ENCODE measurements at places on chromosomes 7 and 10. TPM values are rescaled to one million over a fixed set of nuclear protein-coding genes. Genes with fewer than 3 reads are reported as not detected.

- DNase-seq: no peak
Measured at GRCh38 chr10:58593008-58593407, 80.3 kb downstream of the BICC1 start.

DNA sequence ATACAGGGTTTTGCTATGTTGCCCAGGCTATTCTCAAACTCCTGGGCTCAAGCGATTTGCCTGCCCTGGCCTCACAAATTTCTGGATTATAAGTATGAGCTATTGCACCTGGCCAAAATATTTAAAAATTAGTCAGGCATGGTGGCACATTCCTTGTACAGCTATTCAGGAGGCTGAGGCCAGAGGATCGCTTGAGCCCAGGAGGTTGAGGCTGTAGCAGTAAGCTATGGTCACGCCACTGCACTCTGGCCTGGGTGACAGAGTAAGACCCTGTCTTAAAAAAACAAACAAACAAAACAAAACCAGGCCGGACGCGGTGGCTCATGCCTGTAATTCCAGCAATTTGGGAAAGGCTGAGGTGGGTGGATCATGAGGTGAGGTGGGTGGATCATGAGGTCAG lies 14.5 kb upstream of the SIRT1 start:
- DNase-seq: no peak

- no peak for DNase-seq
Measured at GRCh38 chr10:14810969-14811953, 26.6 kb downstream of the CDNF start.

The ADAP1 gene
- total RNA-seq: 102 TPM

The FOXI2 gene
- total RNA-seq: not detected

DNA sequence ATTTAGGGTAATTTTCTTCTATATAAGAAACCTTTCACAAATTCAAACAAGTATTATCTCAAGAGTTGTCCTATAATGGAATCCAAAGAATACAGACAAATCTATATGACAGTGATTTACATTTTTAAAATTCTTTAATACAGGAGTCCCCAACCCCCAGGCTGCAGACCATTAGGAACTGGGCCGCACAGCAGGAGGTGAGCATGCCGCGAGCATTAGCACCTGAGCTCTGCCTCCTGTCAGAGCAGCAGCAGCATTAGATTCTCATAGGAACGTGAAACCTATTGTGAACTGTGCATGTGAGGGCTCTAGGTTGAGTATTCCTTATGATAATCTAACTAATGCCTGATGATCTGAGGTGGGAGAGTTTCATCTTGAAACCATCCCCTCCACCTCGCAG lies 37.7 kb downstream of the SNX13 start:
- no peak for DNase-seq

The GHITM gene
- total RNA-seq: 165 TPM

The ADRB1 gene
- 3.1 TPM for total RNA-seq

GRCh38 chr7:134851141-134851540 lies 71.7 kb downstream of the CALD1 start:
- DNase-seq: no peak

- DNase-seq: no peak
Measured at GRCh38 chr7:40715053-40715430, 580.2 kb downstream of the SUGCT start.

GRCh38 chr10:8085251-8085650 lies 30.8 kb downstream of the GATA3 start:
- DNase-seq: no peak

The ANKRD61 gene
- not detected for total RNA-seq

The HMX3 gene
- 3.4 TPM for total RNA-seq

The NME8 gene
- 1.7 TPM for total RNA-seq

GRCh38 chr10:44809647-44810046 lies 101.5 kb upstream of the TMEM72 start:
- DNase-seq: no peak

- DNase-seq: no peak
Measured at GRCh38 chr7:127932496-127932895, 98.7 kb downstream of the LRRC4 start.

- no peak for DNase-seq
Measured at GRCh38 chr7:11207565-11207964, 233.9 kb downstream of the PHF14 start.

The CTAGE4 gene
- total RNA-seq: 20.6 TPM

The CPN1 gene
- not detected for total RNA-seq

DNA sequence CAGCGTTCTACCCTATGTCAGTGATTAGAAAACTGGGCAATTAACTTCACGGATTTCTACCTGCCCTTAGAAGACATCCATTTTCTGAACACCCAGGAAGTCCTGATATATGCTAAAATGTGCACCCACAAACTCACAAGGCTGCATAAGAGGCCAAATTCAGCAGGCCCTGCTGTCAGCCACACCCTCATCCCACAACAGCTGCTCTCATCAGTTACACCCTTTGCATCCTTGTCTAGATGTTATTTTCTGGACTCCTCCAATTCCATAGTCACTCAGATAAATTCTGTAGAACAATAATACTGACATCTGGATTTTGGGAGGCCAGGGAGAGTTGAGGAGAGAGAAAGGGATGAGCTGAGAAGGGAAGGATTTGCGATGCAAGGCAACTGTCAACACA lies 208.9 kb downstream of the TAX1BP1 start:
- DNase-seq: no peak

DNA sequence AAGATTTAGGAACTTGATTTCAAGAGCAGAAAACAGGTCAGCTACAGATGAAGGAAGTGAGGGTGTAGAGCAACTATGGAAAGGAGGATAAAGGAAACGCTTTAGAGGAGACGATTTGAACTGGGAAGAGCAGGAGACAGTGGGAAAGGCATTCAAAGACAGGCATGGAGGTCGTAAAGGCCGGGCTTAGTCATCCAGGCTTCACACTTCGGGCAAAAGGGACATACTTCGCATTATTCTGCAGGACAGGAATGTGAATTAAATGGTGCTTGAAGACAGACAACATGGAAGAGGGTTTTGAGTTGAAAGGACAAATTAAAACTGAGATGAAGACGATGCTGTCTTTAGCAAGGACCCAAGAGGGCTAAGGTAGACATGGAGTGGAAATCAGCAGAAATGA lies 8.1 kb downstream of the FAM171A1 start:
- no peak for DNase-seq

DNA sequence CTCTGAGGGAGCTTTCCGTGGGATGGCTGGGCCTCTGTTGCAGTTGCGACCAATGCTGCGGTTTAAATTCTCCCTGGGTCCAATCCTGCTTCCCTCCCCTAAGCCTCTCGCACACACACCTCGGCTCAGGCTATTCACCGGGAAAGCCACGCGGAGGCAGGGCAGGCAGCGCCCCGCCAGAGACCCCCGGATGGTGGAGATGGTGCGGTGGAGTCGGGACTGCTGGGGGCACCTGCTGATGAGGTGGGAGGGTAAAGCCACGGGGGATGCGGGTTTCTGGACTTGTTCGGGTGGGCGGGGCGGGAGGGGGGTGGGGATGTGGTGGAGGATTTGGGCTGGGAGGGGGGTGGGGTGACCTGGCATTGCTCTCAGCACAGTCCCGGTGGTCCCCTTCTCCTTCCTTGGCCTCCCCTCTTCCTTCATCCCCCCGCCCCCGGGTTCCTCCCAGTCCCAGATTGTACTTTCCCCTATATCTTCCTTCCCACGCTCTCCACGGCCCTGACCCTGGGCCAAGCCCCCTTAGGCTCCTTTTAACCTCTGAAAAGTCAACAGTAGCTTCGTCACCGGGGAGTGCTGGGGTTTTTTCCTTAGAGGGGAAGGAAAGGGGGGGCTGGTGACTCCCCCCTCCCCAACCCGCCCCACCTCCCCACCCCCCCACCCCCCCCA lies 16.4 kb downstream of the UNCX start:
- no peak for DNase-seq

DNA sequence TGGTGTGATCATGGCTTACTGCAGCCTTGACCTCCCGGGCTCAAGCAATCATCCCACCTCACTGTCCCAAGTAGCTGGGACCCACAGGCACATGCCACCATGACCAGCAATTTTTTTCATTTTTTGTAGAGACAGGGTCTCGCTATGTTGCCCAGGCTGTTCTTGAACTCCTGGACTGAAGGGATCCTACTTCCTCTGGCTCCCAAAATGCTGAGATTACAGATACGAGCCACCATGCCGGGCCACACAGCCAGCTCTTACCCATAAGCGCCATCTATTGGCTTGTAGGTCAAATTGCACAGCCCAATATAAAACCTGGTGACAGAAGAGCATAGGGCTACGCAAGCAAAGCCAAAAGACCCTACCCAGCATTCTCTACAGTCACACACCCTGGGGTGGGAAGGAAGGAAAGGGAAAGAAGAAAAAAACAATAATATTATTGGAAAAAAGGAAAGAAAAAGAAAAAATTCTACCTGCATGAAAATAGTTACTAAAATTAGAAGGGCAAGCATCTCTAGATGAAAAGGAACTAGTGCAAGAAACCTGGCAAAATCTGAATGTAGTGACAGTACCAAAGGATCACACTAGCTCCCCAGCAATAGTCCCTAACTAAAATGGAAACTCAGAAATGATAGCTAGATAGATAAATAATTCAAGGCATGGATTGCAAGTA lies 29.4 kb upstream of the AMPH start:
- DNase-seq: no peak

DNA sequence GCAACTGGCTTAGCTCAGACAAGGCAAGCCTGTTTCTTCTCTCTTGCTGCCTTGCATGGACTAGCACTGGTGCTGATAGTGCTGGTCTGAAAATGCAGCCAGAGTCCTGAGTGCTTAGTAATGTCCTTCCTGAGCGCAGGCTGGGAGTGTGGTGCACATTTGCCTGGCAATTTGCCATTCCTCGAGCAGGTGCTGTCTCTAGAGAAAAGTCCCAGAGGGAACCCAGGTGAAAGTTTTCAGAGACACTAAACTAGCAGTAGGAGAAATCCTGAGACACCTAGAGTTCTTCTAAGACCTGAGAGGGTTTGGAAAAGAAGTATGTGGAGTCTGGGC lies 1.9 kb downstream of the SFTPD start:
- no peak for DNase-seq

The C10orf62 gene
- not detected for total RNA-seq

The WNT8B gene
- total RNA-seq: not detected

DNA sequence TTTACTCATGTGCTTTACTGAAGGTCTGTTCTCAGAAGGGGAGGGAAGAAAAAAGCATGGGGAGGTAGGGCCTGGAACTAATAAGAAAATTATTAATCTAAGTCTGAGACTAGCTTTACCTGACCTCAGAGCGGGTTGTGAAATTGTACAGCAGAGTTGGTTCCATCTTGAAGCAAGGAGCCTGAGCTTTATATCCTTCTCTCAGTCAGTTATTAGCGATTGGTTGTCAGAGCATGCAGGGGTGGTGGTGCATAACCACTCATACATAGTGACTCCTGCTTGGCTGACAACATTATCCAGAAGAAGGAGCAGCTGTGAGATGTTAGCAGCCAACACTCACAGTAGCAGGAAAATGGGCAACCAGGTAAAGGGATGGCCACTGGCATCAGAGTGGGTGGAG lies 976.3 kb upstream of the LRRTM3 start:
- no peak for DNase-seq

DNA sequence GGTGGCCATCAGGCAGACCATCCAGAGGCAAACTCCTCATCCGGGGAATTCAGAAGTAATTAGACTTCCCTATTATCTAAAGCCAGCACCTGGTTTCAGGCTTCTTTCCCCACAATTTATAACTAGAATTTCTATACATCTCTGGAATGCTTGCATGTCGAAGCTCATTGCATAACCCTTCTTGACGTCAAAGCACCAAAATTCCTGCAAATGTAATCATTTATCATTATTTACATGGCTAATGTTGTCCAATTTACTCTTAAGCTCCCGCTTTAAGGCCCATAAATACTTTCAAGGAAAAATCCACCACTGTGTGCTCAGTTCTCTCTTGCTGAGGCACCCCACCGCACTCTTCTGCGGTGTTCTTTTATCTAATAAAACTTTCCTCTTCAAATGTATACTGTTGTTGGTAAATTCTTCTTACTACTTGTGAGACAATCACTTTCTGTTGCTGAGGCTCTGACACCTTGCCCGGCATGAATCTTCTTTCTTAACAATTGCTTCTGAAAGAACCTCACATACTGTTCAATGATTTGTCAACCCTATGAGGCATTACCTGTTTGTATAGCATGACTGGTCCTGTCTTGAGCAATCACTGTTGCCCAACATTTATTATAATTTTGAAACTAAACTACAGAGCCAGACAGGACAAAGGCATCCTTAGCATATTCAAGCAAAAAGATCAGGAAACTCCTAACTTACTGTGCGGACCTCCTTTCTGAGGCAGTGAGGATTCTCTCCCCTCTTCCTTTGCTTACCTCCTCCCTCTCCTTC lies 17.4 kb upstream of the GPR141 start:
- DNase-seq: no peak

The HOXA2 gene
- 24.8 TPM for total RNA-seq

The HYAL4 gene
- total RNA-seq: 0.53 TPM

GRCh38 chr7:159141167-159141566 lies 3.5 kb downstream of the VIPR2 start:
- no peak for DNase-seq

- no peak for DNase-seq
Measured at GRCh38 chr7:139431010-139431409, 52.5 kb downstream of the KLRG2 start.

The PALD1 gene
- 3.8 TPM for total RNA-seq

GRCh38 chr7:74044366-74045350 lies 16.7 kb downstream of the ELN start:
- no peak for DNase-seq

The LFNG gene
- 42.5 TPM for total RNA-seq

DNA sequence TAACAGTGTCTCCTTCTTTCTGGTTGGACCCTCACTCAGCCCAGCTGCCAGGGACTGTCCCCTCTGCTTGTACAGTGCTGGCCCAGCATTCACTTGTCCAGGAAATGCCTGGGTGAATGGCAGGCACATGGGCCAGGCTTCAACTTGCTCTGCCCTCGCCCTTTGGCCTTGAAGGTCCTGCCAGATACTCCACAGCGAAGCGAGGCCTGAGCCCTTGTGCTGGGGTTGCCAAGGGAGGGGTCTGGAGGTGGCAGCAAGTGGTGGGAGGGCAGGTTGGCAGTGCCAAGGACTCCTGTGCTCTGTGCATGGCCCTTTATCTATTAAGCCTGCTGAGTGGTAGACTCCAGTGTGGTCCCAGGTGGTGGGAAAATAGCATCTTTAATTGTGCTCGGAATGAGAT lies 75.7 kb downstream of the CDH23 start:
- no peak for DNase-seq

DNA sequence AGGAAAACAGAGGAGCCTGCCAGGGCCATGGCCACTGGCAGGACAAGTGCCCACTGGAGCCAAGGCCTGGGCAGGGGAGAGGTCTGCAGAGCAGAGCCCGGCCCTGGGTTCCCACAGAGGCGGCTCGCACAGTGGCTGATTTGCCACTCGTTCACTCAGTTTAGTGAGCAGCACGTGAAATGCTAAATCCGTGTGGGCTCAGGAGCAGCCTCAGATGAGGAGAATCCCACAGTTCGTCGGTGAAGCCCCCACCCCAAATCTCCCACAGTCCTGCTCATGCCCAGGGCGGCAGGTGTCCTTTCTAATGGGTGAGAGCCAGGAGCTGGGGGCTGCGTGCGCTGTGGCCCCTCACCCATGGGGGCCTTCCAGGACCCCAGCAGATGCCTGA lies 107.7 kb upstream of the FAM20C start:
- no peak for DNase-seq

The ADCY1 gene
- 0.19 TPM for total RNA-seq

DNA sequence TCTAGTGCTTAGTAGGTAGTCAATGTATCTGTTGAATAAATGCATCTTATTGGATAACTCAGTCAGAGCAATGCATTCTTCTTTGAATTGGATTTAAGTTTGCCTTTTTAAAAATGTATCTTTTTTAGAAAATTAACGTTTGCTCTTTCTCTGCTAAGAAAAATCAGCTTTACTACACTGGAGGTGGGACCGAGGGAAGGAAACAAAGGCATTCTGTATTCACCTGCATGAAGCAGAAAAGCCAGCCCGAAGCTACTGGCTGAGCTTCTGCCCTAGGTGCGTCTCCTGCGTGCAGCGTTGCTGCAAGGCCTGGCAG lies 22.2 kb upstream of the ITGB1 start:
- no peak for DNase-seq
